ENCODE measurements at places on chromosomes 4 and X.

DNA sequence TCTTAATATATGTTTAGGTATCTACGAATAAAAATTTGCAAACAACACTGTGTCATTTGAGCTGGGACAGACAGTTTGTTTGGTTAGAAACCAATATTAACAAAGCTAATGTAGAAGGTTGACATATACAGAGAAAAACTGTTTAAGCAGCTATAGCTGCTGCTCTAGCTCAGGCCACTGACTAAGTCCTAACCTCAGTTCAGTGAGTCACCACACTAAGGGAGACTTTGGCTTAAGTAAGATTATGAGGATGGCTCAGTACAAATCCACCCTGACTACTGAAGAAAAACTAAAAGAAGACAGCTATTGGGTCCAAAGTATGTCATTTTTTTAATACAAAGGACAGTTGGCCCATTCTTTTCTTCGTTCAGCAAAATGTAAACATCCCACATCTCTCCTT lies 717.3 kb upstream of the ACTRT1 start:
- DNase-seq, result no peak

DNA sequence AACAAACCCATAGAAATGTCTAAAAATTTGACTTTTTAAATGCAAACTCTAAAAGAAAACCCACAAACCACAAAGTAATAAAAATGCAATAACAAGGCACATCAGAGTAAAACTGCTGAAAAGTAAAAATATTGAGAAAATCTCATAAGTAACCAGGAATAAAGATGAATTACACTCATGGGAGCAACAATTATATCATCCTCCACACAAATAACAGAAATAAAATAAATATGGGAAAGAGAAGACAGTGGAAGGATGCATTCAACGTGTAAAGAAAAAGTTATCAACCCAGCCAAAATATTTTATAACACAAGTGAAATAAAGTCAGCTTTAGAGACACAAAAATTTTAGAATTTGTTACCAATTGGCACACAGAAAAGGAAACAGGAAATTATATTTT lies 1420.2 kb downstream of the PCDH18 start:
- DNase-seq, result no peak

DNA sequence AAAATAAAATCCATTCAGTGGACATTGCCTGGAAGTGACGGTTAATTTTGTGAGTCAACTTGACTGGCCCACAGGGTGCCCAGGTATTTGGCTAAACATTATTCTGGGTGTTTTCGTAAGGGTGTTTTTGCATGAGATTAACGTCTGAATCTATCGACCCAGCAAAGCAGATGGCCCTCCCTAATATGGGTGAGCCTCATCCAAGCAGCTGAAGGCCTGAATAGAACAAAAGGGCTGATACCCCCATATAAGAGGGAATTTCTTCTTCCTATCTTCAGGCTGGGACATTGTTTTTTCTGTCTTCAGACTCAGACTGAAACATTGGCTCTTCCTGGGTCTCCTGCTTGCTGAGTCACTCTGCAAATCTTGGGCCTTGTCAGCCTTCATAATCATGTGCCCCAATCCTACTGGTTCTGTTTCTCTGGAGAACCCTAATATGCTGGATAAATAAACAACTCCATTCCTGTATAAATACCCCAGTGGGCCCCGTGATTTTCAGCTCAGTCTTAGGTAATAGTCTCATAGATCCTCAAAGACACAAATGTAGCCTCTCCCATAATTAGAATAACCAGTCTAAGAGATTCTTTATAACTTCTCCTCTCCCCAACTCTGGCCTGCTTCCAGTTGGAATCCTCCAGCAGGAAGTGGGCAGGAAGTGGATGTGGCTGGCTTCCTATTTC lies 33.1 kb upstream of the DDX3X start:
- DNase-seq, result no peak

DNA sequence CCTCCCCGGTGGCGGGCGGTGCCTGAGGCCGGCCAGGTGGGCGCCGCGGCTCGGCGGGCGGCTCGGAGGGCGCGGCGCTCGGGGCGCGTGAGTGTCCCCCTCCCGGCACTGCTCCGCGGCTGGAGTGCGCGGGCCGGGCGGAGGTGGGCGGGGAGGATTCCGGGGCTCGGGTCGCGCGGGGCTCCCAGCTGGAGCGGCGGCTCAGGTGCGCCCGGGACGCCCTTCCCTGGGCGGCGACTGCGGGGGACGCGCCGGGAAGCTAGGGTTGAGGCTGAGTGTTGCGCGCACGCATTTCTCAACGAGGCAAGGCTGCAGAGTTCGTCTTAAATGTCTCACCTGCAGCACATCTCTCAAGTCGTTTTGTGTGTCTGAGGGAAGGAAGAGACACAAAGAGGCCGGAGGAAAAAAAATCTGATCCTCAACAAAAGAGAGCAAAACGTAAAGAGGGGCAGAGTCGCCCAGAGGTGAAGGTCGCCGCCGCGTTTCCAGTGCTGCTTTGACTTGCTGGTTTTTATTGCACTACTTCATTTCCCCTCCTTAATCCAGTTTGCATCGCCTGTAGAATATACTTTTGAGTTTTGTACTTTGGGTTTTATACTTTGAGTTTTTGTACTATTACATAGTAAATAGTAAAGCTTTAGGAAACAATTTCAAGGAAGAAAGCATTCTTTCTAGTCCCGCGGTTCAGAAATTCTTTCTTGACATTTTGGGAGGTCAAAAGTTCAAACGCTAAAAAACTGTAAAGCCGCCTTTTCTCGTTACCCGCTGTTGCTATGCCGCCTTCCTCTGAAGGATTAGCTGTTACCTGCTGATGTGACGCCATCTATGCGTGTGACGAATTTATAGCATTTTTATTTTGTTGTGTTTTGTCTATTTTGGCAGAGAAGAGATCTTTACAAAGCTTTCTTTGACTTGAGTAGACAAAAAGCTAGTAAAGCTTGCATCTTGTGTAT lies 106.5 kb upstream of the STOX2 start:
- DNase-seq, result no peak

GRCh38 chr4:31455612-31456011 lies 735.4 kb downstream of the PCDH7 start:
- DNase-seq, result no peak

DNA sequence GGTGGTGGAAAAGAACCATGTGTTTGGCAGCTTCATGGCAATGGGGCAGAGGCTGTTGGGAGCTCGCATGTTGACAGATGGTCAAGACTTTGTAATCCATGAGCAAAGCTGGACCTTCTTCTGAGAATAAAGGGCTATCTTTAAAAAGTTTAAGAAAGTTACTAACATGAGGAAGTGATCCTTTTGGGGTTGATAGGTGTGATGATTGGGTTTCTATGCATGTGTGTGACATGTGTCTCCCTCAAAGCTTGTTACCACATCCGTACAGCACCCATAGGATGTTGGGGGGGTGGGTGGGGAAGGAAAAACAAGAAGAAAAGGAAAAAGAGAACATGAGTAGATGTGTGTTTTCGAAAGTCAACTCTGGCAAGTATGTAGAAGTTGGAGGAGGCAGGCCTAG lies 123.0 kb upstream of the TLR3 start:
- DNase-seq, result no peak

DNA sequence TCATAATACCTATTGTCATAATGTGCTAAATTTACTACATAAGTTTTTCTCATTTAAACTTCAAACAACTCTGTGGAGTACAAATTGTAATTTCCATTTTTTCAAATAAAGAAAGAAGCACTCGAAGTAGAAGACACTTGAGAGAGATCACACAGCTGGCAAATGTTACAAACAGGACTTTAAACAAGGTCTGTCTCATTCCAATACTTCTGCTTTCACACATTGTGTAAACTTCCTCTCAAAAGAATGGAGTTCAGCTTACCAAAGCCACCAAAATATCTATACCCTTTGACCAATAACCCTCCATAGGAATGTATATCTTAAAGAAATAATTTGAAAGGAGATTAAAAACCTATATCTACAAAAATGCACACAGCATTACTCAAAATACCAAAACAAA lies 88.3 kb downstream of the OPHN1 start:
- DNase-seq, result no peak

DNA sequence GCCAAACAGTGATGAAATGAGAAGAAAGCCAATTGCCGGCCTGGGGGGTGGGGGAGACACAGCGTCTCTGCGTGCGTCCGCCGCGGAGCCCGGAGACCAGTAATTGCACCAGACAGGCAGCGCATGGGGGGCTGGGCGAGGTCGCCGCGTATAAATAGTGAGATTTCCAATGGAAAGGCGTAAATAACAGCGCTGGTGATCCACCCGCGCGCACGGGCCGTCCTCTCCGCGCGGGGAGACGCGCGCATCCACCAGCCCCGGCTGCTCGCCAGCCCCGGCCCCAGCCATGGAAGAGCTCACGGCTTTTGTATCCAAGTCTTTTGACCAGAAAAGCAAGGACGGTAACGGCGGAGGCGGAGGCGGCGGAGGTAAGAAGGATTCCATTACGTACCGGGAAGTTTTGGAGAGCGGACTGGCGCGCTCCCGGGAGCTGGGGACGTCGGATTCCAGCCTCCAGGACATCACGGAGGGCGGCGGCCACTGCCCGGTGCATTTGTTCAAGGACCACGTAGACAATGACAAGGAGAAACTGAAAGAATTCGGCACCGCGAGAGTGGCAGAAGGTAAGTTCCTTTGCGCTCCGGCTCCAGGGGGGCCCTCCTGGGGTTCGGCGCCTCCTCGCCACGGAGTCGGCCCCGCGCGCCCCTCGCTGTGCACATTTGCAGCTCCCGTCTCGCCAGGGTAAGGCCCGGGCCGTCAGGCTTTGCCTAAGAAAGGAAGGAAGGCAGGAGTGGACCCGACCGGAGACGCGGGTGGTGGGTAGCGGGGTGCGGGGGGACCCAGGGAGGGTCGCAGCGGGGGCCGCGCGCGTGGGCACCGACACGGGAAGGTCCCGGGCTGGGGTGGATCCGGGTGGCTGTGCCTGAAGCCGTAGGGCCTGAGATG lies at the start of gene SHOX:
Gene SHOX, plus strand, starts transcription at position 180 of the 885 bp plus-strand sequence. Its CDS starts 107 bp downstream, at position 287.
- no peak for DNase-seq

GRCh38 chr4:7759216-7759615 lies 180.4 kb downstream of the AFAP1 start:
- DNase-seq, result no peak

DNA sequence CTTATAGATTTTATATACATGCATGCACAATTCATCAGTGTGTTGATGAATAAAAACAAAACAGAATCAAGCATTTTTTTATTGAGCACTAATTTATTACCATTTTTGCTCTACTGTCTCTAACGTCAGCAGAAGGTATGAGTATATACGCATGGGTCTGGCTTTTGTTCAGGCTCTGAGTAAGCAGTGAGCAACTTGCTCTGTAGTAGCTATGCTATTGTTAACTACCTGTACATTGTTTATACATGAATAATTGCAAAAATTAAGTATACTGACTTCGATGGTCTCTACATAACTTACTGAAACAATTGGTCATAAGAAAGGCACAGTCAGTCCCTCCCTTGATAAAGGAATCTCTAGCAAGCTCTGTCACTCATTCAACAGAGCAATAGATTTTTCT lies 122.9 kb downstream of the RS1 start:
- DNase-seq, result no peak

DNA sequence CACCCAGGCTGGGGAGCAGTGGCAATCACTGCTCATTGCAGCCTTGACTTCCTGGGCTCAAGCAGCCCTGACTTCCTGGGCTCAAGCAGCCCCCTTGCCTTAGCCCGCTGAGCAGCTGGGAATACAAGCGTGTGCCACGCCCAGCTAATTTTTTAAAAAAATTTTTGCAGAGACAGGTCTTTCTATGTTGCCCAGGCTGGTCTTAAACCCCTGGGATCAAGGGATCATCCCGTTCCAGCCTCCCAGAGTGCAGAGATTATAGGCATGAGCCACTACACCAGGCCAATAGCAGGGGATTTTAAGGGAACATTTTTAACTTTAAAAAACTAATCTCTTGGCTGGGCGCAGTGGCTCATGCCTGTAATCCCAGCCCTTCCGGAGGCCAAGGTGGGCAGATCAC lies 5.3 kb upstream of the SLC34A2 start:
- DNase-seq, result no peak

- no peak for DNase-seq
Measured at GRCh38 chr4:23741681-23742191, 148.1 kb downstream of the PPARGC1A start.

GRCh38 chr4:128288689-128289106 lies 1.1 kb upstream of the PGRMC2 start:
- peak; percentile 48 for DNase-seq

DNA sequence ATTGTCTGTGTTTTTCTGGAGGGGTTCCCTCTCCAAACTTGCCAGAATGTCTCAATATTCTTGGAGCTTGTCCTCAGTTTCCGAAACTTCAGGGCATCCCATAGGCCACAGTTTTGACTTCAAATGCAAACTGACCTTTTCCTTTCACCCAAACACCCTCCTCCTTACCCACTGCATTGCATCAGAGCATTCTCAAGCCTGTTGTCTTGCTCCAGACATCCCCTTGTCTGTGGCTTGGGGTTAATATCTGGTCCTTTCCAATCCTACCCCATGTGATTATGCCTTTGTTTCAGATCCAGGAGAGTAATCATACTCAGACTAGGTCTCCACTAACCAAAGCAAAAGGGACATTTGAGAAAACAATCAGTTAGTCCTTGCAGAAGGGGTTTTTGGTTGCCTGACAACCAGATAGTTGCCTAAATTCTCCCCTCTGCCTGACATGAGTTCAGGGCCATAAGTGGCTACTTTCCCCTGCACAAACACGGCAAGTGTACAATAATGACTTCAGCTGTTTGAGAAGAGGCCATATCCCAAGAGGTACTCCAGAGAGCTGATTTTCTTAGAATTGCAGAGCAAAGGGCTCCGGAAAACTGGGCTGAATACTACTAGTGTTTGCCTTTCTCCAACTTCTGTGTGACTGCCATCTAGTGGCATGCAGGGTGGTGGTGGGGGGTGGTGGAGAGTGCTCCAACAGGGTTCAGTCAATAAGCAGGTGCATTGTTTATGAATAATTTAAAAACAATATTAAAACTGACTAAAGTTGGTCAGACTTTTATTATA lies 130.2 kb downstream of the CHRDL1 start:
- DNase-seq, result peak; percentile 36

- DNase-seq, result no peak
Measured at GRCh38 chr4:150302553-150302952, 224.3 kb downstream of the DCLK2 start.

GRCh38 chr4:2087170-2087569 lies 28.0 kb downstream of the NAT8L start:
- no peak for DNase-seq

DNA sequence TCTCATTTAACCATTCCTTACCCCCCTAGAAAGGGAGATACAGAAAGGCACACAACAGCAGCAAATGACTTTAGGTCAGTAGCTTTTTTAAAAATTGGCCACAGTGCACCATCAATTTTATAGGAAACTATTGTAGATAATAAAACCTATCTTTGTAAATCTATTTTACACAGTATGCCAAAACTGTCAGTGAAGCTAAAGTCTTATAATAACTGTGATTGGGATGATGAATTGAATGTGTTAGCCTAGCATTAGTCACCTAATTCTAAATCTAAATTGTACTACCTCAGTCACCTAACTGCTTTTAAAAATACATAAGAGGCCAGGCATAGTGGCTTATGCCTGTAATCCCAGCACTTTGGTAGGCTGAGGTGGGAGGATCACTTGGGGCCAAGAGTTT lies 44.2 kb downstream of the SH3RF1 start:
- DNase-seq, result no peak
